ENCODE measurements at places on chromosomes 16 and 17. TPM values are rescaled to one million over a fixed set of nuclear protein-coding genes. Genes with fewer than 3 reads are reported as not detected.

DNA sequence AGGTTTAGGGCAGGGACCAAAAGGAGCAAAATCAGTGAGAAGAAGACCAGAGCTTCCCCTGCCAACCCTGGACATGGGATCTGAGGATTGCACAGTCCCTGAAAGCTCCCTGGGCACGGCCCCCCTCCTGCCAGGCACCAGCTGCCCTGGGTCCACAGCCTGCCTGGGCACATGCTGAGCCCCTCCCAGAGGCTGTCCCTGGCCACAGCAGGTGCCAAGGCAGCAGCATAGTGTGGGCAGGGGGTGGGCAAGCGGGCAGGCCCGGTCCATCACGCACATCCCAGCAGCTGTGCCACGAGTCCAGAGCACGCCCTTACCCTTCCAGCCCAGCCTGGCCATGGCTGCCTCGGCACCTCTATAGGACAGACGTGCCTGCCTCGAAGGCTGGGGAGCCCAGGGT is 12.7 kb downstream of the SCN4A start:
- H3K27me3 ChIP-seq = peaks cover 3% of the 10 kb centered on the region
- no peak overlapping the region for H3K27ac ChIP-seq
- H3K4me3 ChIP-seq = no peak overlapping the region
- H3K36me3 ChIP-seq = no peaks in the 10 kb centered on the region
- no peak for DNase-seq

The VWA3A gene
- total RNA-seq = not detected

The TMEM92 gene
- 1.7 TPM for total RNA-seq

The CCL14 gene
- not detected for total RNA-seq

The OR4D1 gene
- not detected for total RNA-seq

DNA sequence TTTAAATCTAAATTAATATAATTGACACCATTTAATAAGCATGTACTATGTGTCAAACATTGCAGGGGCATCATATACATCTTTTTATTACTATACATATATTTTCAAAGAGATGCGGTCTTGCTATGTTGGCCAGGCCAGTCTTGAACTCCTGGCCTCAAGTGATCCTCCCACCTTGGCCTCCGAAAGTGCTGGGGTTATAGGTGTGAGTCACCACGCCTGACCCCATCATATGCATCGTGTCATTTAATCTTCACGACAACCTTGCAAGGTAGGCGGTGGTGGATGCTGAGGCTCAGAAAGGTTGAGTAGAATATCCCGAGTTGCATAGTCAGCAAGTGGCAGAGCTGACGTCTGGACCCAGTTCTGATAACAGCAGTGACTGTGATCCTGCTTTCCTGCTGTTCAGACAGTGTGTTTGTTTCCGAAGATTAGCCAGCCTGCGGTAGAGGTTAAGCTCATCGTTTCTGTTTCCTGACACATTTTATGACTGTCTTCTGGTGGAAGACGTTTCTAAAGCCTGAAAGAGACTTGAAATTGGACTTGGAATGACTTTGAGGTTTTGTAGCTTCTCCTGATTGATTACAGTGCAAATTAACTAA is 316.6 kb downstream of the SNX29 start:
- H3K27me3 ChIP-seq = no peaks in the 10 kb centered on the region
- no peak overlapping the region for H3K27ac ChIP-seq
- H3K4me1 ChIP-seq = peaks cover 6% of the 10 kb centered on the region
- no peak overlapping the region for H3K4me3 ChIP-seq
- peaks cover 2% of the 10 kb centered on the region for H3K36me3 ChIP-seq

GRCh38 chr17:48373130-48373830 is 56.7 kb downstream of the SKAP1 start:
- H3K4me3 ChIP-seq = no peak overlapping the region
- H3K4me1 ChIP-seq = no peaks in the 10 kb centered on the region
- no peaks in the 10 kb centered on the region for H3K36me3 ChIP-seq
- H3K27me3 ChIP-seq = peaks cover 32% of the 10 kb centered on the region
- no peak overlapping the region for H3K27ac ChIP-seq
- DNase-seq = no peak

DNA sequence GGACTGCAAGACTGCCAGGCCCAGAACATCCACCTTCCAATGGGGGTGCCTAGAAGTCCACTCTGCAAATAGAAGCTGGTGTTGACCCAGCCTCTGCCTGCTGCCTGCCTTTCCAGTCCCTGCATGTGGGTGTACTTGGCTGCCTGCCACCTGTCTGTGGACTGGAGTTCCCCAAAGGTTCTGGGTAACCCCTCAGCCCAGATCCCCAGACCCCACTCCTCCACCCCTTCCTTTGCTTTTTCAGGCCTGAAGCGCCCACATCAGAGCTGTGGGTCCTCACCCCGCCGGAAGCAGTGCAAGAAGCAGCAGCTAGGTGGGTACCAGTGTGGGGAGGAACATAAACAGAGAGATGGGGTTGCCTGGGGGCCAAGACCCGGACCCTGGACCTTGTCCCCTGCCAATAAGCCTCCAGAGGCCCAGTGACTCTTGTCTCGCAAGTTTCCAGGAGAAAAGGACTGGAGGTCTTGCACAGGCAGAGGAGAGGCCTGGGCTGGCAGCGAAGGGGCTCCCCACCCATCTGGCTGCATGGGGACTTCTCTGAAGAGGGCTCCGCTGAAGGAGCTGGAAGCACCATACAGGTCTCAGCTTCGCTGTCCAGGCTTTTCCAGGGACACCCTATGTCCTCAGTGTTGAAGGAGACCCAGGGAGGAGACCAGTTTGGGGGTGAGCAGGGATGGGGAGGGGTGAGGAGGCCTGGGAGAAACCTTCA is 34.3 kb downstream of the NLRC5 start:
- H3K4me3 ChIP-seq = no peak overlapping the region
- no peaks in the 10 kb centered on the region for H3K4me1 ChIP-seq
- DNase-seq = no peak
- no peaks in the 10 kb centered on the region for H3K27me3 ChIP-seq
- no peak overlapping the region for H3K27ac ChIP-seq
- H3K36me3 ChIP-seq = peaks cover 10% of the 10 kb centered on the region

All from chondrocyte (in vitro differentiated cells).